ENCODE measurements at places on chromosomes 3 and 15.

DNA sequence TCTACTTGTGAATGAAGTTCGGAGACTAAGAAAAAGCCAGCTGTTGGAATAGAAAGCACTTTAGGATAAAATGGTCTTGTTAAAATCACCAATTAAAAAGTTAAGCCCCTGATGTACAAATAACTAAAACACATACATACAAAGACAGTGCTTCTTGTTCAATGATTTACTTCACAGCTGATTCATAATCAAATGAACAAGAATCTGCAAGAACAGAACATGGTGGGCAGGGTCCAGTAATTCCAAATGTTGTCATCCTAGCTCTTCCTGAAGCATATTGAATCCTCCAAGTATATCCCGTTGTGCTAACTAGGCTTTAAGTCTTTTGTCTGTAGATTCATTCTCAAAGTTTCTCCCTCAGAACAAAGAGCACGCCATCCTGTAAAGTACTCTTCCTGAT is 24.5 kb downstream of the NIT2 start:
- DNase-seq, result no peak

- DNase-seq, result no peak
Measured at GRCh38 chr15:27438403-27439375, 467.7 kb downstream of the GABRG3 start.

DNA sequence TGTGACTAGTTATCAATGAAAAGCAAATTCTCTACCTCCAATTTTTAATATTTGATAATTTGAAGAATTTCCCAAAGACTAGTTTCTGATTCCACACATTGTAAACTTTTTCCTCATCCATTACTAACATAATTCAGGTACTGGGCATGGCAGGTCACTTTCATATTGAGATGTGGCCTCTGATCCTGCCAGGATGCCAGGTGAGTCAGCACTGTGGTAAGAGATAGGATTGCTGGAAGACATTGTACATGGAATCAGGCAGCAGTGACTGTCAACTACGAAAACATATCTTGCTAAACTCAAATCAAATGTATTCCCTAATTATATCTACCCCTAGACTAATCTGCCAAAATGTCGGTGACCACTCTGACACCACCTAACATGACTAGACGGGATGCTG is 33.2 kb upstream of the POU1F1 start:
- no peak for DNase-seq

DNA sequence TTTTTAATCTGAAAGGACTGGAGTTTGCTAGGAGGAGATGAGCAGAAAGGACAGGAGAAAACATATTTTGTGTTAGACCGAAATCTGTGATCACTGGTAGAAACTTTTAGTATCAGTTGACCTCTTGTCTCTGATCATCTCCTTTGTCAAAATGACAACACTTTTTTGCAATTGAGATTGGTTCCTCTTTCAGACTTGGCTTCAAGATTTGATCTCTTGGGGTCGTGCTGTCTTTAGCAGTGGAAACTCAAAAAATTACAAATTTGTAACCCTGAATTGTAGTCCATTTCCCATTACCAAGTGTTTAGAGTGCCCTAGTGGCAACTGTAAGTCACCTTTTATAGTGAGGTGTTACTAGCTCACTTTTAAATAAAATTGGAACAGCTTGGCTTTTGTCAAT is 107.4 kb downstream of the KLHL25 start:
- DNase-seq, result no peak

DNA sequence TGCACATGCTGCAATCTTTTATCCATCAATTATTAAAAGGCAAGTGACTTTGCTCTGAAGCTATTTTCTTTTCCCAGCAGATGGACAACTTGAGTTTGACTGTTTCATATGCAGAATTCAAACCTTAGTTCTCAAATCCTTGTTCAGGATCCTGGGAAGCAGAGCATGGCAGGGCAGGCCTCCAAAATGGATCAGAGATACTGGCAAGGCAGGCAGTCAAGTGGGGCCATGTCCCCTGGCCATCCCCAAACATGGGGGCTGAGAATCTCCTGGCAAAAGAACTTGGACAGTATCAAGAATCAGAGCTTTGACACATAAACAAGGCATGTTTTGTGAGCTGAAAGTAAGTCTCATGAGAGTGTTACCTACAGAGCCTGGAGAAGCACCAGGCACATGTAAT is 122.9 kb upstream of the CTNNB1 start:
- DNase-seq, result no peak

DNA sequence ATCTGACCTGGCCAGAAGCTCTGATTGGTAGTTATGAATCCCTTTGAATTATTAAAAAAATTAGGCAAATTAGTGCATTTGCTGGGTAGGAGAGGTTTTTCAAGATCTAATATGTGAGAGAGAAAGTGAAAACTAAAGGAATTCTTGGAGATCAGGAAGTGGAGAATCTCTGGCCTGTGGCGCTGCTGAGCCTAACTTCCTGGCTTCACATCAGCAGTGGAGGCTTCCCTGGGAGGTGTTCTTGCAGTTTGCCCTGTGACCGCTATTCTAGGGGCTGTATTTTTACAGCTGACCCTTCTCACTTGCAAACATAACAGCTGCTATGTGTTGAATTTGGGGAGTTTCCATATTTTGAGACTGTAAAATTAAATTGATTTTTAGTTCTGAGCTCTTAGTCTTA is 166.4 kb downstream of the ATG7 start:
- DNase-seq, result no peak

GRCh38 chr3:71441217-71441924 is 142.2 kb downstream of the FOXP1 start:
- DNase-seq, result no peak

DNA sequence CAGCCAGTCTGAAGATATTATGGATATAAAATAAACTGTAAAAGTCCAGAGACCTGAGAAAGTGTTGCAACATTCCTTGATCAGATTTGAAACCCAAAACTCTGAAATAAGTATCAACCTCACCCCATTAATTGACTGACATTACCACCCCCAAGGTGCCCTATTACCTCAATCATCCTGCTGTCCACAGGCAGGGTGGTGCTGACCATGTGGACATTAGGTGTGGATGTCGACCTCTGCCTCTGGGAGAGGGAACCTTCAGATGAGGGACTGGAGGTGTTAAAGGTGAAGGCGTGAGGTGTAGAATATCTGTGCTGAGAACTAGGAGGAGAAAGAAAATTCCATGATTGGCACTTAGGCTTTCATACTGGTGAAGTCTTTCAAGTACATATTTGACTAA is 47.1 kb downstream of the MKRN2 start:
- DNase-seq, result no peak

- no peak for DNase-seq
Measured at GRCh38 chr3:46663591-46664135, 29.8 kb downstream of the ALS2CL start.

DNA sequence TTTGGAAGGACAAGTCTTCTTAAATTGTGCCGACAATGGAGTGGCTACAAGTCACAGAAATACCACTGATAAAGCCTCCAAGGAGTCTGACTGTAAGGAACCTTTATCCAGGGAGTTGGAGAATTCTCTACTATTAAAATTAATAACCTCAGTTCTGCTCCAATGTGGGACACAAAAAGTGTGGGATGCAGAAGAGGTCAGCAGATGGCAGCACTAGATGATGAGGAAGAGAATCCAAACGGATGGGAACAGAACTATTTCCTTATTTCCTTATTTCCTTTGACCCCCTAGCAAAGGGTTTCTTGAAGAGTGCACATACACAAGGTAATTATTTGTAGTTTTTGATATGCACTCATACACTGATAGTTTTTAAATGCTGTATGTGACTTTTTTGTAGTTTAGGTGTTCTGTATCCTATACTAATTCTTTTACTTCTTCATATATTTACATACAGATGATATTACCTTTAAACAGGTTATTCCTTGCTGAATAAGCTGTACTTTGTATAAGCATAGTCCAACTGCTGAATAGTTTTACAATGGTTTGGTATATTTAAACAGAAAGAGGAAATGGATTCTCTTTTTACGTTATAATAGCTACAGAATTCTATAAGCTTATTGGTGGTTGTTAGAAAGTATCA is 25.6 kb upstream of the NLGN1 start:
- peak; percentile 49 for DNase-seq

GRCh38 chr3:159266779-159267178 is 464.9 kb downstream of the MFSD1 start:
- no peak for DNase-seq

GRCh38 chr15:98580572-98580971 is 67.8 kb upstream of the IGF1R start:
- no peak for DNase-seq

- DNase-seq, result no peak
Measured at GRCh38 chr15:73937296-73937695, 11.0 kb downstream of the LOXL1 start.

DNA sequence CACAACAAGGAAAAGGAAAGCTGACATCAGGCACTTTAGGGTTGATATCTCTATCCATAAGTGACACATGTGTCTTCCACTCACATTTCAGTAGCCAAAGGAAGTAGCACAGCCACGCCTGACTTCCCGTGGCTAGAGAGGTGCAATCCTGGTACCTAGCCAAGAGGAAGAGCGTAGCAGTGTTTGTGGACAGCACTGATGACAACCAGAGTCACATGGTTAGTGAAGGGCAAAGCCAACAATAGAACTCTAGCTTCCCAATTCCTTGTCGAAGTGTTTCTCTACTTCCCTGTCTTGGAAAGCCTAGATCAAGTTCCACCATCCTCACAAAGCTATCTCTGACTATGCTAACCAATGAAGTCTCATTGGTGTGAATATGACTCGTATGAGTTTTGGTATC is 189.2 kb downstream of the RSL24D1 start:
- DNase-seq, result no peak

GRCh38 chr15:53880357-53880756 is 97.9 kb upstream of the UNC13C start:
- DNase-seq, result no peak

DNA sequence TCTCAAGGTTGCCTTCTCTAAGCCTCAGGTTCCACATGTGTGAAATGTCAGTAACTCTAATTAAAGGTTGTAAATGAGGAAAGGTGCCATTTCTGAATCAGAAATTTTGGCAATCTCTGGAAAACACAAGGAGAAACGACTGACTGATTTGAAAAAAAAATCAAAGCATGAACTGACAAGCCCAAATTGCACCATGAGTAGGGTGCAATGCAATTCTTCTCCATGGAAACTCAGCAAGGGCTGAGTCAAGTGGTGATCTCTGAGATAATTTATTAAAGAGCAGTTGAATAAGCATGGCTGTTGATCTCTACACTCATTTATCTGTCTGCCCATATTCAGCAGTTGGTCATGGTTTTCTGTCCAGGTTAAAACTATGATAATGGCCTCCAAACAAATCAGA is 201.6 kb upstream of the CMC1 start:
- DNase-seq, result no peak

DNA sequence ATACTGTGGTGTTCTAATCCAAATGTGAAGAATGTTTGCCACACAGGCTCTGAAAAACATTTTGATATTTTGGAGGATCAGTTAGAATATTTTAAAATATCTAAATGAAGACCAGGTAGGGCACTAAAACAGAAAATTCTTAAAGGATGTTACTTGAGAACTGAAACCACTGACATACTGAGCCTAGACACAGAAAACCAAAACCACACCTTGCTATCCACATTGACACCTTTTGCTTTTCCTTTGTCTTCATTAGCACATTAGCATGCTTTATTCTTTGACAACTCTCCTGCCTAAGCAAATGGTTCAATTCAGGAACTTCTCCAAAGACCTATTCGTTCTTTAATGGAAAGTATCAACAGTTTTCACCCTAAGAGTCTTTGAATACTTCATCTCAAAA is 835.9 kb upstream of the GRM7 start:
- DNase-seq, result no peak

DNA sequence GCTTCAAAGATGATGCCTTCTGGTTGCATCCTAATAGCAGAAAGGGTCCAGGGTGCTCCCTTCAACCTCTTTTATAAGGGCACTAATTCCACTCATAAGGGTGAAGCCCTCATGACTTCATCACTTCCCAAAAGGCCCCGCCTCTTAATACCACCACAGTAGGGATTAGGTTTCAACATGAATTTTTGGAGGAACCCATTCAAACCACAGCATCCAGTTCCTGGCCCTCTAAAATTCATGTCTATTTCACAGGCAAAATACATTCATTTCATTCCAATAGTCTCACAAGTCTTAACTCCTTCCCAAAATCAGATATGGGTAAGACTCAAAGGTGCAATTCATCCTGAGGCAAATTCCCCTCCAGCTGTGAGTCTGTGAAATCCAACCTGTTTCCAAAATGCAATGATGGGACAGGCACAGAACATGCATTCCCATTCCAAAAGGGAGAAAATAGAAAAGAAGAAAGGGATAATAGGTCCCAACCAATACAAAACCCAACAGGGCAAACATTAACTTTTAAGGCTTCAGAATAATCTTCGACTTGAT is 124.0 kb downstream of the ATP1B3 start:
- no peak for DNase-seq
